ENCODE measurements at places on chromosomes 13 and 19. TPM values are rescaled to one million over a fixed set of nuclear protein-coding genes. Genes with fewer than 3 reads are reported as not detected.

DNA sequence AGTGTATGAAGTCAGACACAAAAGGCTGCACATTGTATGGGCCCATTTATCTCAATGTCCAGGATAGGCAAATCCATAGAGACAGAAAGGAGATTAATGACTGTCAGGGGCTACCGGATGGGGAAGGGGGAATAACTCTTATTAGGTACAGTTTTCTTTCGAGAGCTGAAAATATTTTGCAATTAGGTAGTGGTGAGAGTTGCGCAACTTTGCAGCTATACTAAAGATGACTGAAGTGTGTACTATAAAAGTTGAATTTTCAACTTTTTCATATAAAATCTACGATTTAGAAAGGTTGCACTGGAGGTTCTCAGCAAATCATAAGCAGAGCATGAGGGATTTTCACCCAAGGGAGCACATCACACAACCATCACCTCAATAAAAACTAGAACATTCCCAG is 16.1 kb upstream of the SLC15A1 start:
- DNase-seq: no peak

- DNase-seq: no peak
Measured at GRCh38 chr13:43114504-43114903, 91.1 kb downstream of the DNAJC15 start.

DNA sequence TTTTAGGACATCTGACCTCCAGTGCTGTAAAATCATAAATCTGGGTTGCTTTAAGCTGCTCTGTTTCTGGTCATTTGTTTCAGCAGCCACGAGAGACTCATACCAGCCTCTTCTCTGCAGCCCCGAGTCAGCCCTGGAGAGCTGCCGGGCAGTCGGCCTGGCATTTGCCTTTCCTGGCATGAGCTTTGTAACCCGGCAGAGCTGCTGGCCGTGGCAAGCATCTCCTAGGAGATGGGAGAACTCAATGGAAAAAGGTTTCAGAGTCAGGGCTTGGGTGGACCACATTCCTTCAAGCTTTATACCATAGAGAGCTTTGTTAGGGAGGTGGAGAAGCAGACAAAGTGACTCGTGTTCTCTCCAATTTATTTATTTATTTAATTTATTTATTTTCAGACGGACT is 21.6 kb upstream of the CCL25 start:
- no peak for DNase-seq

DNA sequence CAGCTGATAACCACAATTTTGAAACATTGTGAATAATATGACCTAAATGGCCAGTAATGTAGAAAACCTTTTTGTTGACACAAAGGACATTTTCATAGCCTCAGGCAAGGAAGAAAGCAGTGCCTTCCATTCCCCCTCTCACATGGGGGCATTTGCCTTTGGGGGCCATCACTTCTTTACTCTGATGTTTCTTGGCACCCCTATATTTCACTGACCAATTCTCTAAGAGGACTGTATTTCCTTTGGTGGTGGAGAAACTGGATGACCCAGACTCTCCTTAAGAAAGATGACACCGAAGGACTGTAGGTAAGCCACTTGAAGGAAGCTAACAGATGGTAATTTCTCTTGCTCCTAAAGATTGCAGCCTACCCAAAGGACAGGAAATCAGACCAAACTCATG is 254.6 kb downstream of the DCLK1 start:
- no peak for DNase-seq

DNA sequence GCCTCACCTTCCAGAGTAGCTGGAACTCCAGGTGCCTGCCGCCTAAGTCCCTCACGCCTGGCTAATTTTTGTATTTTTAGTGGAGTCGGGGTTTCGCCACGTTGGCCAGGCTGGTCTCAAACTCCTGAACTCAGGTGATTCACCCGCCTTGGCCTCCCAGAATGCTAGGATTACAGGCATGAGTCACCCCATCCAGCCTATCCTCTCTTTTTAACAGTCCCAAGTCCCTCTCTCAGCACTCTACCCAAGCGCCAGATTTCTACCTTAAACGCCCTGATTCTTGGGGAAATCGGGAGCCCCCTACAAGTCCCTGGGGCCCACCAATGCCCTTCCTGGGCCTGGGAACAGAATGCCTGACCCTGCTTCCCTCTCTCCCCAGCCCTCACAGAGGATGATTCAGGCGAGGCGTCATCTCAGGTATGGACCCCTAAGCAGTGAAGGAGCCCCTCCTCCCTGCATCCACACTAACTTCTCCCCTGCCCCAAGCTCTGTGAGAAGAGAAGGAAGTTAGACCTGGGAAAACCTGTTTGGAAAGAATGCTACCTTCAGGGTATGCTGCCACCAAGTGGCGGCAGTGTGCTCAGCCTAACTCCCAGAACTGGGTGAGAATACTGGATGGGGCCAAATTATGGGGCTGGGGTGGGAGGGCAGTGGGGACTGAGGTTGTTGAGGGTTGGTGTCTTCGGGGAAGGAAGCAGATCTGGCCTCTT is 20.8 kb upstream of the EBI3 start:
- DNase-seq: no peak

DNA sequence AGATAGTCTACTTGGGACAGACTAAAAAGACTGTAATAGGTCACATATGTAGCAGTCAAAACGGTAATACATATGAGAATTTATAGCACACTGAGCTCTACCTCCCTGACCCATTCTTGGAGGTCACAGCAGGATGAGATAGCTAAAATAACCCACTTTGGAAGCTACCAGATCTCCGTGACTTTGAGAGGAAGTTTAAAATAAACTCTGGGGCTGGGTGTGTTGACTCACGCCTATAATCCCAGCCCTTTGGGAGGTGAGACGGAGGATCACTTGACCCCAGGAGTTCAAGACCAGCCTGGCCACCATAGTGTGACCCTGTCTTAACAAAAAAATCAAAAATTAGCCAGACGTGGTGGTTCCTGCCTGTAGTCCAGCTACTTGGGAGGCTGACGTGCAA is 45.3 kb downstream of the DHRS12 start:
- DNase-seq: peak; percentile 13

DNA sequence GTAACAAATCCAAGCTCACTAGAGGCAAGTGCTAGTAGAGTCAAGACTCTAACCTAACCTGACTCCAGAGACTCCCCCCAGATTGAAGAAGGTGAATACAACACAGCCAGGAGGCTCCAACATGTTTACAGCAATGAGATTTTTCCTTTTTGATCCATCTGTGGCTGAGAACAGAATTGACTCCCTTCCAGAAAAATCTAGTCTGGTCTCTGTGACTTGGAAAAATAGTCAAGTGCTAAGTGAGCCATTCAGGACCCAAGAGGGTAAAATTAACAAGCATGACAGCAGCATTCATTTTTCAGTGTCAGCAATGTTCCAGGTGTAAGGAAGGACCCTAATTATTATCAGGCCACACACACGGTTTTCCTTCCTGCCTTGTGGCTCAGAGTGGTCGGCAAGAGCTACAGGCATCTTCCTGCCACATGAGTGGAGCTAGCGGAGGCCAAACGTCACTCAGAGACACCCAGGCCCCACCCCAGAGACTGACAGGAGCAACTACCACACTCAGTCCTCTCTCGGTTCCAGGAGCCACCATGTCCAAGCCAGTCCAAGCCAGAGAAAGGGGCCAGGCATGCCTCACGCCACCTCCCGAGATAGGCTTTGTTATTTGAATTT is 395.1 kb downstream of the FOXO1 start:
- no peak for DNase-seq

DNA sequence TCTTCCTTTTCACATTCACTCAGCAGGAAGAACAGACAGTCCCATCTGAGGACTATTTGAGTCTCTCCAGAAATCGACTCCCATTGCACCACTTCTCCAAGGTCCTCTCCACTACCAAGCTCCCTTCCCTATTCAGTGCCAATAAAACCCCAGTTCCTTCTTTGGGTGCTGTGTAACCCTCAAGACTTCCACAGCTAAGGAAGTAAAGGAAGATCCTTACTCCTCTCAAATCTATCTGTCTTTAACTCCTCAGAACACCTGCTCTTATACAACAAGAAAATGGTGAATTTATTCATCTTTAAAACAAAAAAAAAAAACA is 29.2 kb upstream of the TM9SF2 start:
- no peak for DNase-seq

DNA sequence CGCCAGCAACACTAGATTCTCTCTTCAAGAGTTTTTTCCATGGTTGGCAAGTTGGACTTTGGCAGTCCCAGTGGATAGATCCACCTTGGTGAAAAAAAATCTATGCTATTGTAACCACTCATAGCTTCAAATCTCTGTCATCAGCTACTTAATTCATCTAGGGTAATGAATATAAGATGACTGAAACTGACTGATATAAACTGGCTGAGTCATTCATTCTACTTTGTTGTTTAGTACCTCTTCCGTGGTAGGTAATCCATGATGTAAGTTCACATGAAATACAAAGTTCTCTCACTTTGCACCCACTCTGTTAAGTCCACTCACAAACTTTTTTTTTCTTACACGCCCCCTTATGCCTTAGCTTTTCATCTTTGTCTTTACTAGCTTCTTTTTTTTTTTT is 1381.5 kb downstream of the SLITRK5 start:
- no peak for DNase-seq

DNA sequence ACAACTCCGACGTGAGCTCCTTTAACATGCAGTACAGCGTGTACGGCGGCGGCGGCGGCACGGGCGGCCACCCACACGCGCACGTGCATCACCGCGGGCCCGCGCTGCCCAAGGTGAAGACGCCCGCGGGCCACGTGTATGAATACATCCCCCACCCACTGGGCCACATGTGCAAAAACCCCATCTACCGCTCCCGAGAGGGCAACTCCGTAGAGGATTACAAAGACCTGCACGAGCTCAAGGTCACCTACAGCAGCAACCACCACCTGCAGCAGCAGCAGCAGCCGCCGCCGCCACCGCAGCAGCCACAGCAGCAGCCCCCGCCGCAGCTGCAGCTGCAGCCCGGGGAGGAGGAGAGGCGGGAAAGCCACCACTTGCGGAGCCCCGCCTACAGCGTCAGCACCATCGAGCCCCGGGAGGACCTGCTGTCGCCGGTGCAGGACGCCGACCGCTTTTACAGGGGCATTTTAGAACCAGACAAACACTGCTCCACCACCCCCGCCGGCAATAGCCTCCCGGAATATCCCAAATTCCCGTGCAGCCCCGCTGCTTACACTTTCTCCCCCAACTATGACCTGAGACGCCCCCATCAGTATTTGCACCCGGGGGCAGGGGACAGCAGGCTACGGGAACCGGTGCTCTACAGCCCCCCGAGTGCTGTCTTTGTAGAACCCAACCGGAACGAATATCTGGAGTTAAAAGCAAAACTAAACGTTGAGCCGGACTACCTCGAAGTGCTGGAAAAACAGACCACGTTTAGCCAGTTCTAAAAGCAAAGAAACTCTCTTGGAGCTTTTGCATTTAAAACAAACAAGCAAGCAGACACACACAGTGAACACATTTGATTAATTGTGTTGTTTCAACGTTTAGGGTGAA is 6.6 kb downstream of the SLITRK5 start:
- DNase-seq: peak; percentile 73

DNA sequence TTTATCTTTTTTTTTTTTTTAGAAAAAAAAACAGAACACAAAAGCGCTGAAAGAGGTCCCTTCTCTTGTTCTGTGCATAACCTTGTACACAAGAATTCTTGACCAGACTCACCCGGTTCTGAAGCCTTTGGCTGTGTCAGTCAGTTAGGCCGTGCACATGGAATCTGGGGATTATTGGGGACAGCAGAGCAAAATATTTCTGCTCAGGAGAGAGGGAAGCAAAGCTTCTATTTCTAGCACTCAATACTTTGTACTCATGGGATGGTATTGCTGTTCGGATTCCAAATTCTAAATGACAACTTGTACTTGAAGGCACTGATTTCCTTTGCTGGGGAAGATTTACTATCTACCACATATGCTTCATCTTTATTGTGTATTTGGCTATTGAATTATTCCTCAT is 272.7 kb downstream of the NHLRC3 start:
- DNase-seq: no peak

DNA sequence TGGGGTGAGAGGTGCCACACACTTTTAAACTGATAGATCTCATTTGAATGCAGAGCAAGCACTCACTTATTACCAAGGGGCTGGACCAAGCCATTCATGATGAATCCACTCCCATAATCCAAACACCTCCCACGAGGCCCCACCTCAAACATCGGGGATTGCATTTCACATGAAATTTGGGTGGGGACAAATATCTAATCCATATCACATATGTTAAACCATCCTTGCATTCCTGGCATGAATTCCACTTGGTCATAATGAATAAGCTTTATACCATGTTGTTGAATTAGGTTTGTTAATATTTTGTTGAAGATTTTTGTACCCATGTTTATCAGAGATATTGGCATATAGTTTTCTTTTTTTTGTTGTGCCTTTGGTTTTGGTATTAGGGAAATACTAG is 1198.7 kb upstream of the ATXN8OS start:
- no peak for DNase-seq

DNA sequence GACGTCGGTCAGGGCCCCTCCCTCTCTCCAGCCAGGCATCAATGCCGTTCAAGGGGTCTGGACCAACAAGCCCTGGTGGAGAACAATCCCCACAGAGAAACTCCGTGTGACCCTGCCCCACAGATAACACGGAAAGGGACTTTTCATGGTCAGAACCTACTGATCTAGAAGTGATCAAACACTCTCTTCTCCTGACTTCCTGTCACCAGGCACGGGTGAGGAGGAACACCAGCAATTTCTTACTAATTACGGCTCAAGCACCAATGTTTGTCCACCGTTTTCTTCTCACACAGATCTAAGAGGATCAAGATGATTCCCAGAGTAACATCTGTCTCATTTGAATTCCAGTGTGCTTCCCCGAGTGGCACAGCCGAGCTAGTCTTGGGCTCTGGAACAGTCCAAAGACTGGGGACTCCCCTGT is 11.8 kb downstream of the RASA3 start:
- DNase-seq: no peak

DNA sequence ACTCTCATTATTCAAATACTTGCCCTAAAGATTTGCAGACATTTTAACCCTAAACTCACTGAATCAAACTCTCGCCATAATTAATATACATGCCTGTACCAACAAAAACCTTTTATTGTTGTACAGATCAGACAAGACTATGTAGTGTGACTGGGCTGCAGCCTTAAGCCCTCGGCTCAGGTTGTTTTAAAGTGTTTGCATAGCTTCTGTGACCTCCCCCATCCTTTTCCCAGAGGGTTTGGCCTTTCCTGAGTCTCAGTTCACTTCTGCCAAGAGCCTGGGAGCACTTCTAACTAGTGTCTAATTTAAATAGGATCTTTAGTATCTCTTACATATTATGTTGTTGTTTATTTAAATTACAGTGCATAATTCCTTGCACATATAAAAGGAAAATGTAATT is 158.2 kb downstream of the HS6ST3 start:
- DNase-seq: no peak

GRCh38 chr19:1905110-1905862 is at the start of the genes ADAT3 and SCAMP4:
Gene ADAT3 (plus strand): TSS chr19:1905399. CDS start chr19:1912048, 6,649 bp downstream.
Gene SCAMP4 (plus strand): TSS chr19:1905399. CDS start chr19:1915020, 9,621 bp downstream.
- DNase-seq: peak; percentile 95

The TEX29 gene
- total RNA-seq: not detected

The CYSLTR2 gene
- total RNA-seq: not detected

The RFPL4AL1 gene
- total RNA-seq: not detected

The ERVV-1 gene
- total RNA-seq: not detected

The EDDM13 gene
- total RNA-seq: not detected

The KIR3DL1 gene
- total RNA-seq: not detected

The TEX30 gene
- 10.3 TPM for total RNA-seq

The LGALS7 gene
- total RNA-seq: not detected

The CGB8 gene
- 0.46 TPM for total RNA-seq

The KCNN4 gene
- total RNA-seq: 1.0 TPM

The PTPRH gene
- 0.21 TPM for total RNA-seq
